ENCODE measurements at places on chromosomes 16 and 17.

DNA sequence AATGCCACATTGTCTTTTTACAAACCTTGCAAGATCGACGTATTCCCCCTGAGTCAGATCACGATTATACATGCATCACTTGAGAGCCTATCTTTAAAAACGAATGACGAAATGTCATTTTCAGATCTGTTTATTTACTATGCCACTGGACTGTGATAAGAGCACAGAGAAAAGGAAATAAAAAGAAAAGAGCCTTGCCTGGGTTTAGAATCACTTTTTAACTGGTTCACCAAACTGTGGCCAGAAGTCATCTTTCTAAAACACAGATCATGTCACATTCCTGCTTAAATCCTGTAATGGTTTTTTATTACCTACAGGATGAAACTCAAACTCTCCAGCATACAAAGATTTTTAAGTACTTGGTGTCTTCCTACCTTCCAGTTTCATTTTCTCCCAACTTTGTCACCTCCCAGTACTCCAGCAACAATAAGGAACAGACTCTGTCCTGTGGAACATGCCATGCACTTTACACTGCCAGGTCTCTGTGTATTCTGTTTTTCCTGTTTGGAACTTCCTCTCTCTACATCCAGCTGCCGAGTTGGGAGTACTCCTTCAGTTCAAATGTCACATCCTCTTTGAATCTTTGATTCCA is 91.5 kb downstream of the SNX11 start:
- DNase-seq, result no peak

- DNase-seq, result no peak
These were observed 28.5 kb downstream of the ST6GALNAC1 start for GRCh38 chr17:76614912-76615617.

DNA sequence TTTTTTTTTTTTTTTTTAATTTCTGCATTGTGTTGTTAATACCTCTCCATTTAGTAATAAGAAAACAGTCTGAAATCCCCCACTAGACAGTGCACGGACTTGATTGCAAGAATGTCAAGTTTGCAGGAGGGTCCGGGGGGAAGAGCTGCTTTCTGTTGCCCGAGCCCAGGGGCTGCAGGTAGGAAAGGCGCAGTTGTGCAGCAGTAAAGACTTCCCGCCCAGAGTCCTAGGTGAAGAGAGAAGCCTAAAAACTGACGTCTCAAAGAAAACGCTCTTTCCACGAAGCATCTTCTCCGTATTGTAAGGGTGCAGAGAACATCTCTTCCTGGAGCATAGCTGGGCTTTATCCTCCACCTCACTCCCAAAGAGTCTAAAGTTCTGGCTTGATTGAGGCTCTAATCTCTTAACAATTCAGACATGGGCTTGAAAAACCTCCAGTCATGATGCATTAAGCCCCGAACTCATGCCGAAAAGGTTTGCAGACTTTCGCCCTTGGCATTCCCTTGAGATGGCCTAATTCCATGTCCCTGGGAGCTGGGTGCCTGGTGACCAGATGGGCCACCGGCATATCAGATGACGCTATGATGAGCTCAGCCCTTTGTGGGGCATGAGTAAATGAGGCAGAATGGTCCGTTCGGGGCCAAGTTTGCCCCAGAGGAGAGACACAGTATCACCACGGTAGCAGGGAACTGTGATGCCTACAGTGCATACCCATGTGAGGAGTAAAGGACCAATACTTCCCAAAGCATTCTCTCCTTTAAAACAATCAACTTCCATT is 436.2 kb upstream of the ZFHX3 start:
- no peak for DNase-seq

DNA sequence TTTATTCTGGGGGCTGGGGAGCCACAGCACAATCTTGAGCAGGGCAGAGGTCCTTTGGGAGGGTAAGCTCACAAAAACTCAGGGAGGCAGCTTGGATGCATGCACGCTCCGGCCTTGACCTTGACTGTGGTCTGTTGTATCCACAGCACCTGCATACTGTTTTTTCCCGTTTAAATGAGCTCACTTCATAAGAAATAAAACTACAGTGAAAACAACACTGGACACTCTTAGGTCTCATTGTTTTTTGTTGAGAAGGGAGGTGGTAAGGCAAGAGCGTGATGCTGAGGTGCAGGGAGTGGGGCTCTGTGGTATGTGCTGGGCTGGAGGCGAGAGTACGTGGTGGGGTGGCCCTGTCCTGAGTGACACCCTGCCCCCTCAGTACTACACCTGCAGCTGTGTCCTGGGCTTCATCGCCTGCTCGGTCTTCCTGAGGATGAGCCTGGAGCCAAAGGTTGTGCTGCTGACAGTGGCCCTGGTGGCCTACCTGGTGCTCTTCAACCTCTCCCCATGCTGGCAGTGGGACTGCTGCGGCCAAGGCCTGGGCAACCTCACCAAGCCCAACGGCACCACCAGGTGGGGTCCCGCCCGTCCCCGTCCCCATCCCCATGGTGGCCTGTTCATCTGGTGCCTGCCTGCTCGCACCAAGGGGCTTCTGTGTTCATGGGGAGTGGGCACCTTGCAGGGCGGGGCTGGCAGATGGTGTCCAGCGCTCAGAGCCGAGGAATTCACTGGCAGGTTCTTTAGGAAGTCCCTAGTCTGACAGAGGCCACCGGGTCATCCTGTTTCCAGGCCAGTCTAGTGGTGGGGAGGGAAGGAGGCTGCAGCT is 44.2 kb downstream of the ADCY7 start:
- no peak for DNase-seq

DNA sequence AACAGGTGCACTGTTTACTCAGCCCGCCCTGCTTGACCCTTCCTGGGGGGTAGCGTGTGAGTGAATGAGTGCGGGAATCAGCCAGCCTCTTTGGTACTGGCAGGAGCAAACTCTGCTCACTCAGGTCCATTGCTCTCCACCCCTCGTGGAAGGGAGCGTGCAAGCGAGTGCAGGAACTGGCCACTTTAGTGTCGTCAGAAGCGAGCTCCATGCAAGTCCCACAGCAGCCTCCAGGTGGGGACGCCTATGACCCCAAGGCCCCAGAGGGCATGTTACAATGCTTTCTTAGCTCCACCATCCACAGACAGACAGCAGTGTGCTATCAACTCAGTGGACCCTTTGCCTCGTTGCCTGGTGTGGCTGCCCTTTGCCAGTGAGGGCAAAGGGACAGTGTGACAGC is 1025.1 kb upstream of the CDH8 start:
- DNase-seq, result no peak

DNA sequence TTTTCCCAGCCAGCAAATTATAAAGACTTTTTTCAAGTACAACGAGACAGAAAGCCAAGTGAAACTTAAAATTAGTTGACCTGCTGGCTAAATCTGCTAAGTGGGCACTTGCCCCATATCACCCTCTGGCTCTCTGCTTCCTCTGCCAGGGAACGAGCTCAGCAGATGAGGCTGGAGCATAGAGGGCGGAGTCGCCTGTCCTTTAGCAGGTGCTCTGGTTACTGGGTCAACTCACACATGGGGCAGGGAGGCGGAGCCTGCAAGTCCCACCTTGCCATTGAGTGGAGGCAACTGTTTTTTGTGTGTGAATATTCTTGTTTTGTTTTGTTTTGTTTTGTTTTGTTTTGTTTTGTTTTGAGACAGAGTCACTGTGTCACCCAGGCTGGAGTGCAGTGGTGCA is 62.5 kb downstream of the EMP2 start:
- DNase-seq, result no peak

DNA sequence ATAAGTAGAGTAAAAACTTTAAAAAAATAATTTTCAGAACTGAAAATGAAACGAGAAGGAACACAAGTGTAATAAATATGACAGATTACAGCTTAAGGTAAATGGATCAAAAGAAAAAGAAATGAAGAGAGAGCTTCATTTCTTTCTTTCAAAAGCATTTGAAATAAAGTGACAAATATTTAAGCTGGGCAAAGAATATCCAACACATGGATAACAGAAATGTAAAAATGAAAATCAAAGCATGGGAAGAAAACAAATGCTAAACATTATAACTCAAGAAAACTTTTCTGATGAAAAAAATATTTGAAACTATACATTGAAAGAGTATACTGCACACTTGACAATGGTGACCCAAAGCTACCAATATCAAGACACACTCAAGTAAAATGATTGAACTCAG is 143.6 kb upstream of the IRX5 start:
- DNase-seq, result no peak

DNA sequence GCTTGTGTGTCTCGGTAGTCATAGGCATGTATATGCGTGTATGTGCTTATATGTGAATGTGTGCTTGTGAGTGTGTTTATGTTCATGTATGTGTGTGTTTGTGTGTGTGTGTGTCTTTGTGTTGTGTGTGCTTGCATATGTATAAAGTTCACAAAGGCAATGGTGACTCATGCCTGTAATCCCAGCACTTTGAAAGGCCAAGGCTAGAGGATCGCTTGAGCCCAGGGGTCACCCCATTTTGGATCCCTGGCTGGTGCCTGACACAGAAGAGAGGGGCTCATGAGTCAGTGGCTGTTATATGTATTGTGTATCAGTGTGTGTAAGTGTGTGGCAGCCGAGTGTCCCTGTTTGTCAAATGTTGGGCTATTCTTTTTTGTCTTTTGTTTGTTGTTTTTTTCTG is 69.3 kb downstream of the ABCC1 start:
- no peak for DNase-seq

- no peak for DNase-seq
These were observed 12.5 kb upstream of the MAF start for GRCh38 chr16:79613009-79613408.

- DNase-seq, result no peak
These were observed 12.8 kb upstream of the GNG13 start for GRCh38 chr16:813204-813915.

DNA sequence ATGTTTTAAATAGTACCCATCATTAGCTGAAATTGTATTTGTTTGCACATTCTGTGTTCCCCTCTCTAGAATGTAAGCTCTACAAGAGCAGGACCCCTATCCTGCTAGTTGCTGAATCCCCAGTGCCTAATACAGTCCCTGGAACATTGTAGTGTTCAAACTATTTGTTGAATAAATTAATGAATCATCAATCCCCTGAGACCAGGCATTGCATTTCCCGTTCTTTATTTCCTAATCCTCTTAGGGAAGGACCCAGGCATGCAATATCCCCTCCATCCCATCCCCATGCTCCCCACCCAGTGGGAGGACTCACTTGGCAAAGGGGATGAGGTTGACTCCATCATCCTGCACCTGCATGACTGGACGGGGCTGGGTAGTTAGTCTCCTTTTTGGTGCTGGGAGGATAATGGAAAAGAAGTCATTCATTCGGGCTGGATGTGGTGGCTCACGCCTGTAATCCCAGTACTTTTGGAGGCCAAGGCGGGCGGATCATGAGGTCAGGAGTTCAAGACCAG is 3.2 kb downstream of the INCA1 start:
- no peak for DNase-seq

DNA sequence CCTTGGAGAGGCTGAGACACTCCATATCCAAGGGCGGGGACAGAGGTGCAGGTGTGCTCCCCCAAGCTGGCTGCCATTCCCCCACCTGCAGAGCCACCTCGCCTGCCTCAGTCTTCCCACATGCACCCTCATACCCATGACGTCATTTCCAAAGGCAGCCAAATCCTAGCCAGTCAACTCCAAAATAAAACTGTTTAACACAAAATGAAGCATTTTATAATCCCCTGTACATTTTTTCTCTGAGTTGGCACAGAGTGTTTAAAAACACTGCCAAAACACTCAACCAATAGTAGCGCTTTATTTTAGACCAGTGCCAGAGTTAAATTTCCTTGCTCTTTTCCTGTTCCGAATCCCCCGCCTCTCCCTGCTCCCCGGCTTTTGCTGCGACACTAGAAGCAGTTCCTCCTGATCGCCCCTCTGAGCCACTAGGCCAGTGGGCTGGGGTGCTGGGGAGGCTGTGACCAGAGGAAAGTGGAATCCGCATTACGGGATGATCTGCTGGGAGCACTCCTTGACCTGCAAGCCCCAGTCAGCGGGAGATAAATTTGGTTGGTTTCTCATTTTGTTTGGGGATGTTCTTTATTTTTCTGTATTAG is 139.5 kb downstream of the ZNF423 start:
- DNase-seq, result no peak

DNA sequence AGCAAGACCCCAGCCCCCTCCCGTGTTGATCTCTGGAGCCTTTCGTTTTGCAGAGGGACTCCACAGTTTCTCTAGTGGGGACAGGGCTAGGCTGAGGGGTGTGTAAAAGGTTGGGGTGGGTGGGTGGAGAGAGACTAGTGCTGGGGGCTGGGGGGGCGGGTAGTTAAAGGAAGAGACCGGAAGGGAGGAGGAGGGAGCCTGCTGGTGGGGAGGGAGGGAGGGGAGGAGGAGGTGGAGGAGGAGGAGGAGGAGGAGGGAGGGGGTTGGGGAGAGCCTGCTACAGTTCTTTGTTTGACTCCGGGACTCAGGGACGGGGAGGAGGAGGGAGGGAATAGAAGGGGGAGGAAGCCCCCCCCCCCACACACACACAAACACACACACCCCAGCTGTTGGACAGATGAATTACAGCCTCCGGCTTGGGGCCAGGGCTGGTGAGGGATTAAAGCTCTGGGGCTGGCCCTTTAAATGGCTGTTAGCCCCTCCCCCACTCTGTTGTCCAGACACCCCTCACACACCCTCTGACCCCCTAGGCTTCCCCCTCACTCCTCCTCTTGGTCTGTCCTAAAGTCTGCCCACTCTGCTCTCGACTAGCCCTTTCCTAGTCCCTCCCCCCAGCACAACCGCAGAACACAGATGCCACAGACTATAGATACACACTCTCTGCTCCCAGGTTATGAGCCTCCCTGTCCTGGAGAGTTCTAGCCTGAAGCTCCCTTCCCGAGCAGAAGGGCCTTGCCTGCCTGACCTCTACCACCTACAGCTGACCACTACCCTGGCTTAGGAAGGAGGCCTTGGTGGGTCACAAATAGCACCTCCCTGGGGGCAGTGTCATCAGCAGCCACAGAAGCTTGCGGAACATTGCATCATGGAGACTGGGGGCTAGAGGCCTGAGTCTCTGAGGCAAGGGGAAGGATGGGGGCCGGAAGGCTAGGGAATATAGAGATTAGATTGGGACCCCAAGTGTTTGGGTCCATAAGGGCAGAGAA is 4.4 kb downstream of the KDM6B start:
- DNase-seq, result no peak

GRCh38 chr16:89363621-89364393 is 126.6 kb downstream of the ANKRD11 start:
- DNase-seq, result no peak

DNA sequence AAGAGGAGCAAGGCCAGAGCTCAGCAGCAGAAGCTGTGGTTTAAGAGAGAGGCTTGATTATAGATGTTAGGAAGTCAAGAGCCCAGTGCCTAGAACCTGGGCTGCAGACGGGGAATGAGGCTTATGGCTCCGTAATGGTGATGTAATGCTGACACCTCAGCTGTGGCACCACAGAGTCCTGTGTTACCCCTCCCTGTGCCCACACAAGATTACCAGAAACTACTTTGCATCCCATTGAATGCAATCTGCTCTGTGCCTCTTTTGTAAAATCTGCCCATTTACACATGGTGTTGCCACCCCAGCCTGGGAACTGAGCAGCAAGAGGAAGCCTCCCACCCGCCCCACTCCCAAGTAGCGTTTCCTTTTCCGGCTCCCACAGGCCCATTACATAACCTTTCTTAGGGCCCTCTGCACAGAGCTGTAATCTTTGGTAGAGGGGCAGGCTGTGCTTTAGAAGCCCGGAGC is 57.0 kb downstream of the PITPNC1 start:
- no peak for DNase-seq

GRCh38 chr17:63116228-63116627 is 150.2 kb downstream of the TANC2 start:
- no peak for DNase-seq
